ENCODE measurements at places on chromosomes 7 and 10. TPM values are rescaled to one million over a fixed set of nuclear protein-coding genes. Genes with fewer than 3 reads are reported as not detected.
A peak's percentile ranks its signal among the peaks of the same experiment; 100 is the strongest.

The ZNHIT1 gene
- 113 TPM for total RNA-seq

The TBX20 gene
- 0.96 TPM for total RNA-seq

The SPDYE16 gene
- not detected for total RNA-seq

The GTF2IRD1 gene
- total RNA-seq: 54.7 TPM

The FRMD4A gene
- total RNA-seq: 24.1 TPM

The ANKRD7 gene
- total RNA-seq: 3.2 TPM

The ENO4 gene
- 0.22 TPM for total RNA-seq

The CALHM3 gene
- 4.8 TPM for total RNA-seq

The CCDC7 gene
- 7.4 TPM for total RNA-seq

The ITIH5 gene
- total RNA-seq: 0.09 TPM

GRCh38 chr7:133365917-133366316 is 113.0 kb downstream of the EXOC4 start:
- peak; percentile 21 for DNase-seq

DNA sequence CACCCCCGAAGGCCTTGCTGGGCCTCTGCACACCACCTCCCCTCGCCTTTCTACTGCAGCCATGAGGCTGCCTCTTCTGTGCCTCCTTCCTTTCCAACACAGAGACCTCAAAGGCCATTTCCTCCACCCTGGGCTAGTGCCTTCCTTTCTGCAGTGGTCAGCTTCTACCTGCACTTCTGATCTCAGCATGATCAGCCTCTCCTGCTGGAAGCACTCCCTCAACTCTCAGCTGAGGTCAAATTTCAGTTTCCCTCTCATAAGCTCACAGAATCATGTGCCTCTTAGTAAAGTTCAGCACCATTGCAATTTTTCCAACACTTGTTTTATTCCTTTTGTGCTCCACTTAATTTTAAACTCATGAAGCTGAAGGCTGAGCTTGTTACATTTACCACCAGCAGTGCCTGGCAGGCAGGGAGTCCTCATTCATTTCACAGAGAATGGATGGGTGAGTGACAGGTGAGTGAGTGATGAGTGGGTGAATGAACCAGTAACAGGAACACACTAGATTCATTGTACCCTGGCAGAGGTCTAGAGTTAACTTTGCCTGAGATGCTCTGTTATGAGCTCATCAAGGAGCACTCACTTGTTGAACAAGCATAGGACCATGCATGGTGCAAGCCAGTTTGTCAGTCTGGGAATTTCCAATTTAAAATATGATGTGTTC is 124.0 kb upstream of the PRSS58 start:
- no peak for DNase-seq

- DNase-seq: no peak
Measured at GRCh38 chr7:99994819-99995218, 19.0 kb upstream of the AZGP1 start.

GRCh38 chr7:122055073-122055472 is 89.0 kb downstream of the AASS start:
- DNase-seq: no peak

- DNase-seq: no peak
Measured at GRCh38 chr10:116270126-116270770, 2.8 kb downstream of the GFRA1 start.

DNA sequence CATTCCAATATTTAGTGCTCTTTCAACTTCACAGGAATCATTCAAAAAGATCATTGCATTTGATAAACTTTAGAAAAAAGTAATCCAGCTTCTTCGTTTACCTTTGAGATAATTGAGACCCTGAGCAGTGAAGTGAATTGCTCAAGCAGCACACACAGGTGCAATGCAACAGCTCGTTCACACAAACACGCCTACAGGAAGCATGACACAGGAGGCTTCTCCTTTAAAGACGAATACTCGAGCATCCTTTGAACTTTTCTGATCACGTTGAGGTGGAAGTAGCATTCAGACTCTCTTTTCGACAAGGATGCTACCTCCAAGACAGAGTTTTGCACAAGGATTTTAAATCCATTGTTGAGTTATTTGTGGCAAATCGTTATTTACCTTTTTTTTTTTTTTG is 18.0 kb upstream of the RSU1 start:
- DNase-seq: no peak

DNA sequence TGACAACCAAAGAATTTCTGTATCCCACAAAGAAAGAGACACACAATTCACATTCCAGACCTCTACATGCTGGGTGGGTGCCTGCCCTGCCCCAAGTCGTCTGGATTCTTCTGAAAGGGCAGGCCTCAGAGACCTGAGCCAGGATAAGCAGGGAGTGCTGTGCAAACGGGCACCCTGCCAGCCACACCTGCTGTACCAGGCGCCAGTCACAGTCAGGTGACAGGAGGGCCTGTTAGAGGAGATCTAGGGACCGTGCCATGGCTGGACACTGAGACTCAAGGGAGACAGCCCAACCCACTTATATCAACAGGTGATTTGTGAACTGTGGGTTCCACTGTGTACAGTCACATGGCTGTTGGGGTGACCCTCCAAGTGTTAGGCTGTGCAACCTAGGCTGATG is 103.1 kb upstream of the AFAP1L2 start:
- no peak for DNase-seq

GRCh38 chr7:27459021-27459730 is 203.5 kb downstream of the HIBADH start:
- DNase-seq: no peak

GRCh38 chr10:76285012-76285411 is 853.6 kb downstream of the LRMDA start:
- peak; percentile 78 for DNase-seq

GRCh38 chr10:102628451-102628911 is 15.8 kb upstream of the TRIM8 start:
- peak; percentile 72 for DNase-seq

GRCh38 chr10:10293481-10293951 is 724.2 kb upstream of the CELF2 start:
- no peak for DNase-seq

DNA sequence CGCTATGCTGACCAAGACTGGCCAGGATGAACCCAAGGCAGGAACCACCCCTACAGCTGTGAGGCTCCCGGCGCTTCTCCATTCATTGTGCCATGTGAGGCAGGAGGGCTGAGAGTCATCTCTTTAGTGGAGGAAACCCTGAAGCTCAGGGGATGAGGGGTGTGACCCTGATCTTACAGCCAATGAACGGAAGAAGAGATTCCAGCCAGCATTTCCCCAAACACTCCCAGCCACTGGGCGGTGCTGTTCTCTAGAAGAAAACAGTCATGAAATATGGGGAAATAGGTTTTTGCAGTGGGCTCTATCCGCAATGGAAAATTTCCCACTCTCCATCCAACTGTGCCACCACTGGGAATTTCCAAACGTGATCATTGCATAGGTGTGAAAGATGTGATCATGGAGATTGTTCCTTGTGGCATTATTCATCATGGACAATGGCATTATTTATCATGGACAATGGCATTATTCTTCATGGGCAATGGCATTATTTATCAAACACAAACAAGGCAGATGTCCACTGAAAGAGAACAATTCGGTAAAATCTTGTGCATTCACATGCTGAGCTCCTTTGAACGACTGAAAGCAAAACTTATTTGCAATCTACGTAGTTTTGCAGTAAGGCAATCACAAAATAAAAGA is 14.0 kb upstream of the SLC18A2 start:
- DNase-seq: peak; percentile 58

- no peak for DNase-seq
Measured at GRCh38 chr7:107017965-107018719, 26.4 kb upstream of the PRKAR2B start.

- DNase-seq: no peak
Measured at GRCh38 chr7:5423306-5423975, at the start of gene TNRC18. TNRC18 (minus strand) TSS chr7:5423834; CDS start chr7:5421246, 2,588 bp downstream.

DNA sequence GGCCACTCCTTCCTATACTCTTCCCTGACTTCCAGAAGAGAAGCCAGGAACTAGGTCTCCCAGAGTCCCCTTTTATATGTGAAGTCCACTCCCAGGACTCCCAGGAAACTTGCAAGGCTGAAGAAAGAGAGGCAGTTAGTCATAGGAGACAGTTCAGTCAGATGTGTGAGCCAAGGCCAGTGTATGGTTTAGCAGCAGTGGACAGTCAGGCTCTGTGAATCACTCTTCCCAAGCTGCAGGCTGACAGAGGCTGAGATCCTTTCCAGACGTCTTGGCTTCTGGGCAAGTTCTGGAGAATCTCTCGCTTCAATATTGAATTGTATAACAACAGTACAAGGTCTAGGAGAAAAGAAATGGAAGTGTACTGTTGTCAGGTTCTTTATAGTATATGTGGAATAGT is 26.9 kb downstream of the BLVRA start:
- DNase-seq: peak; percentile 75

GRCh38 chr10:113436851-113437250 is 116.0 kb upstream of the HABP2 start:
- no peak for DNase-seq

DNA sequence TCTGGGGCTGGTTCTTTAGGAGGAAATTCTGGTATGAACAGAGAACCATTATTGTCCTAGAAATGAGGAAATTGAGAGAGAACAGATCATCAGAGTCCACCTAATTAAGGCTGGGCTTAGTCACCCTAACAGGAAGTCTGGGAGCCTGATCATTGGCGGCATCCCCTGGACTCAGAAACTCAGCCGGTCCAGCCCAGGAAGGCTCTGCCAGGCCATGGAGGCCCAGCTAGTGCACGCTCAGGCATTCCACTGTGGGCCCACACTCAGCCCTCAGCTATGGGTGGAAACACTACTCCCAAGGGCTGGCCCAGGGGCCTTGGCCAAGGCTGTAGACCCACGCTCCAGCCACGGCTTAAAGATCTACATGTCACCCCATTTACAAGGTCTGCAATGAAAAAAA is 109.2 kb downstream of the PTPN20 start:
- DNase-seq: peak; percentile 38

GRCh38 chr10:14665865-14666857 is 108.5 kb downstream of the FAM107B start:
- DNase-seq: no peak

- no peak for DNase-seq
Measured at GRCh38 chr10:71710519-71710918, 9.1 kb downstream of the C10orf105 start.

DNA sequence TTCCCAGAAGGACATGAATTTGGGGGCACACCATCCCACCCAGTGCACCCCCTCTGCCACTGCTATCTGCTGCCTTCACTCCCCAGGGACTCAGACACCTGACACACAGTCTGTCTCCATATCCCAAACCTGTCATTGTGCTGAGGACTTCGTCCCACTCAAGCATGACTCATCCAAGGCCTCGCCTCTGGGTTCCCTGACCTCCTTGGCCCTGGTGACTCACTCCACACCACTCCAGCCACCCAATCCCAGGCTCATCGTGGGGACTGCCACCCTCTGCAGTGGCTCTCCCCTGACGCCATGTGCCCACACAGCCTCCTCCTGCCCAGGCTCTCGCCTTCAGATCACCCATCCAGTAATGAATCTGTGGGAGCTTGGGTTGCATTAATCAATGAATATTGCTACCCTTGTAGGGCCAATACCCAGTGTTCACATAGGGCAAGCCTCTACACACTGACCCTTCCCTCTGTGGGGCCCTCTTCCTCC is 6.6 kb upstream of the INSIG1 start:
- peak; percentile 88 for DNase-seq

DNA sequence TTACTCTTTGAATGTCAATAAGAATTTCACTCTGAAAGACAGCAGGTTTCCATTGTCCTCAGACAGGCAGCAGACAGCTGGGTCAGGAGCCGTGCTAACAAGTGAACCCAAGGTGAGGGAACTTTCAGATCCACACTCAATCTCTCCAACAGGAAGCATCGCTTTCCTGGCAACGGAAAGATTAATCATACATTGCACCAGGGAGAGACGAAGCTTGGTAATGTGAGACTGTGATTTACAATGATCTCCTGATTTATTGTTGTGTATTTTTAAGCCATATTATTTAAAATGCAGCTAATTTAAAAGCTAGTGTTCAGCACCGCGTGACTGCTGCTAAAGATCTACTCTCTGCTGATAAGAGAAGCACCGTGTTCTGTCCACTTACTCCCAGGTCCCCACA is 17.5 kb upstream of the NOM1 start:
- DNase-seq: peak; percentile 51

GRCh38 chr7:75738604-75738974 is at the start of gene HIP1:
HIP1 (minus strand) TSS chr7:75738941; CDS start chr7:75738920, 21 bp downstream.
- DNase-seq: no peak

All from A172 (cell line).